Anterior cingulate cortex (tissue), 58 donors: ENCODE measurements at places on chromosomes 4 and X.

GRCh38 chr4:55539658-55540057 lies 7.1 kb downstream of the CLOCK start:
- DNase-seq = no peak

DNA sequence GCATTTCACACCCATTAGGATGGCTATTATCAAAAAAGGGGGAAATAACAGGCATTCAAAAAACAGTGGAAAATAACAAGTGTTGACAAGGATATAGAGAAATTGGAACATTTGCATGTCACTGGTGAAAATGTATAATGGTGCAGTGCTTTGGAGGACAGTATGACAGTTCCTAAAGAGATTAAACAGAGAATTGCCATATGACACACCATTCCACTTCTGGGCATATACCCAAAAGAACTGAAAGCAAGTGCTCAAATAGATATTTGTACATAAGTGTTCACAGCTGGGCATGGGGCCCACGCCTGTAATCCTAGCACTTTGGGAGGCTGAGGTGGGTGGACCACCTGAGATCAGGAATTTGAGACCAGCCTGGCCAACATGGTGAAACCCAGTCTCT lies 348.1 kb downstream of the NR3C2 start:
- DNase-seq = no peak

GRCh38 chrX:153844509-153845082 lies 14.3 kb upstream of the PDZD4 start:
- DNase-seq = no peak

GRCh38 chrX:24210190-24210589 lies 60.7 kb downstream of the ZFX start:
- DNase-seq = no peak

DNA sequence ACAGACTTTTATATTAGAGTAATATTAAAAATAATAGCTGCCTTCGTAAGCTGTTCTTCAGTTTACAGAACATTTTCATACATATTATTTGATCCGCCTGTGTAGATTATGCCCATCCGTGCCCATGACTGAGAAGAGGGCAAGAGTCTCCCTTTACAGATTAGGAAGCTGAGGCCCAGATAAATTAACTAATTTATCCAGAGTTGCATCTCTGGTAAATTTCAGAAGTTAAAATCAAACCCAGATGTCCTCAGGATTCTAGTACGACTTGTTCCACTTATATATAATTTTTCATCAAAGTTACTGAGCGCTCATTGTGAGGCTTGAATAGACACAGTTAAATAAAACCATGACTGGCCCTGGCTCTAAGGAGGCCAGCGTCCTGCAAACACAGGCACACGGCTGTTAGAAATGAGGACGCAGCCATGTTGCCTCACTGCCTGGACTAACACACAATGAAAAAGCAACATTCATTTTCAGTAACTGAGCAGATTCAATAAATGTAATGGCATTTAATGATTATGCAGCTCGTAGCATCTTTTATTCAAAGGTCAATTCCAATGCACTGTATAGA lies 148.0 kb downstream of the TENM3 start:
- no peak for DNase-seq

- DNase-seq = no peak
Measured at GRCh38 chr4:52408471-52408870, 250.6 kb downstream of the USP46 start.

DNA sequence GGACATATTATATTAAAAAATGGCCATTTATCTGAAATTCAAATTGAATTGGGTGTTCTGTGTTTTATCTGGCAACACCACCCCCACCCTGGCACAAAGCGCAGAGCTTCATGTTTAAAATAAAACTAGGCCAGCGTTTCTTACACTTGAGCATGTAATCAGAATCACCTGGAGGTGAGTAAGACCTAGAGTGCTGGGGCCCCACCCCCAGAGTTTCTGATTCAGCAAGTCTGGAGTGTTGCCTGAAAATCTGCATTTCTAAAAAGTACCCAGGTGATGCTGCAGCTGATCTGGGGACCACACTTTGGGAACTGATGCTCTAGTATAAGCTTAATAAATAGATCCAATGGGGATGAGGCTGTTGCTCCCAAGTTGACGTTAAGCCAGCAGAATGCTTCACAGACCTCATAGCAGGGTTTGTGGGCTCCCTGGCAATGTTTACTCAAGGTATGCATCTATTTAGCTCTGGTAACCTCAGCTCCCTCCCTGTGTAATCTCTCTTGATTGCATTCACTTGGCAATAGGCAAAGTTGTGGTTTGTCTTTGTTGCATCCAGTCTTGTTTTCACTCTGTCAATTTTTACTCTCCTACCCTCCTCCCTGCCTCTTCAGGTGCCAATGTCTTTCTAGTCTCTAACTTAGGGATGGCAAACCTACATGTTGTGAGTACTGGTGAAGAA lies 99.8 kb upstream of the TEX13D start:
- DNase-seq = no peak

DNA sequence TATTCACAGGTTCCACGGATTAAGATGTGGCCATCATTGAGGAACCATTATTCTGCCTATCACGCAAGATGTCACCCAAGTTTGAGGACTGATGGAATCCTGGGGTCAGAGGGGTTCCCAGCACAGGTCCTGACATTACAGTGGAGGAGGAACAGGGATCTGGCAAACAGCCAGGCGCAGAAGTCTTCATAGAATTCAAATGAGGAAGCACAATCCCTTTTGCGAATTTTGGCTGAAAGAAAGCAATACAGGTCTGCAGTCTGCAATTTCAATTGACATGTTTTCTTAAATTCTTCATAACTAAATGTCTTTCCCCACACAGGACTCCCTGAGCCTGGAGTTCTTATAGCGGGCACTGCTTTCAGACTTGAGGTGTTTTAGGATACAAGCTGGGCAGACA lies 14.5 kb downstream of the DOCK11 start:
- no peak for DNase-seq

DNA sequence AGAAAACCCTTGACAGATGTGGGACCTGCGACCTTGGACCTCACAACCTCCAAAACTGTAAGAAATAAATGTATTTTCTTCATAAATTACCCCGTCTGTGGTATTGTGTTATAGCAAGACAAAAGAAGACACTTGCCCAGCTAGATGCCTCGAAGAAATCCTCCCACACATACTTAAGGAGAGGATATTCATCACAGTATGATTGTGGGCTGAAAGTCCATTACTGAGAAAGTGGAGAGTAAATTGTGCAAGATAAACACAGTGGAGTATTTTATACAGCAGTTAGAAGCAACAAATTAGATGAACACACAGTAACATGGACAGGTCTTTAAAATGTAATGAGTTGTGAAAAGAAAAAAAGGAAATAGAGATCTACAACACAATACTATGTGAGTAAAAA lies 25.8 kb upstream of the PLA2G12A start:
- no peak for DNase-seq

DNA sequence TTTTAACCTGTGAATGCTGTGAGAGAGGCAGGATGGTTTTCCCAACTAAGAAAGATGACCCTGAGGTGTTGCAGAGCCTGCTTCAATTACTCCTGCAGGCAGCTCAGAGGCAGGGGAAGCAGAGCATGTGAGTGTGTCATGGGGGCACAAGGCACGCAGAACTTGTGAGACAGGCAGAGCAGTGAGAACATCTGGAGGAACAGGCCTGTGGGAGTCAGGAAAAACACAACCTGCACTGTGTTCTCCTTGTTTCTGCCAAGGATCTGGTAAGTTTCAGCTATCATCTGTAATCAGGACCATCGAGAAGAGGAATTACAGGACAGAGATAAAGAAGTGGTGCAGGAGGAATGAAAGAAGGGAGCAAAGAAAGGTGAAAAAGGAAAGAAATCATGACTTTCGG lies 741.8 kb upstream of the INTU start:
- no peak for DNase-seq

DNA sequence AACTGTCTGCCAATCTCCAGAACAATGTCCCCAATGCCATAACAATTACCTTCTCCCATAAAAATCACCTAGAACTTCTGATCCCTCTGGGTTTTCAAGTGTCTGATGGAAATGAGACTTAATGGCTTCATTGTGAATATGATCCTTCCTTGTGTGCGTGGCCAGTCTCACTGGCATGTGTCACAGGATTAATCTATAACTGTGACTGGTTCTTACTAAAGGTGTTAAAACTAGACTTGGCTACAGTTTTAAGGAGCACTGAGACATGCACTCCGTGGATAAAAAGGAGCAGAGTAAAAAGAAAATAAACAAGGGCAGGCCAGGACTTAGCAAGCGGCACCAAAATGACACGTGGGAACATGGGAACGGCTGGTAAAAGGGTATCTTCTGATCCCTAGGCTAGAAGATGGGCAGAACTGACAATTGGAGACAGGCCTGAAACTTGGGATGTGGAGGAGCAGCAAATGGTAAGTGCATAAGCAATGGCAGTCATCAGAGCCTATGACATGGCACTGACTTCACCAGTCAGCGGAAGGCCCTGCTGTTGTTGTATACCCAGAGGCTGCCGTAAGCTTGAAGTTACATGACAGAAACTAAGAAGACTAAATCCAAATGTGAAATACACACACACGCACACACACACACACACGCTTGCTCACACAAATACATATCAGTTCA lies 256.6 kb upstream of the NOCT start:
- no peak for DNase-seq

GRCh38 chr4:8594097-8595038 lies 1.8 kb downstream of the CPZ start:
- DNase-seq = peak; percentile 16

GRCh38 chr4:140070366-140070765 lies 83.6 kb downstream of the MAML3 start:
- DNase-seq = no peak

DNA sequence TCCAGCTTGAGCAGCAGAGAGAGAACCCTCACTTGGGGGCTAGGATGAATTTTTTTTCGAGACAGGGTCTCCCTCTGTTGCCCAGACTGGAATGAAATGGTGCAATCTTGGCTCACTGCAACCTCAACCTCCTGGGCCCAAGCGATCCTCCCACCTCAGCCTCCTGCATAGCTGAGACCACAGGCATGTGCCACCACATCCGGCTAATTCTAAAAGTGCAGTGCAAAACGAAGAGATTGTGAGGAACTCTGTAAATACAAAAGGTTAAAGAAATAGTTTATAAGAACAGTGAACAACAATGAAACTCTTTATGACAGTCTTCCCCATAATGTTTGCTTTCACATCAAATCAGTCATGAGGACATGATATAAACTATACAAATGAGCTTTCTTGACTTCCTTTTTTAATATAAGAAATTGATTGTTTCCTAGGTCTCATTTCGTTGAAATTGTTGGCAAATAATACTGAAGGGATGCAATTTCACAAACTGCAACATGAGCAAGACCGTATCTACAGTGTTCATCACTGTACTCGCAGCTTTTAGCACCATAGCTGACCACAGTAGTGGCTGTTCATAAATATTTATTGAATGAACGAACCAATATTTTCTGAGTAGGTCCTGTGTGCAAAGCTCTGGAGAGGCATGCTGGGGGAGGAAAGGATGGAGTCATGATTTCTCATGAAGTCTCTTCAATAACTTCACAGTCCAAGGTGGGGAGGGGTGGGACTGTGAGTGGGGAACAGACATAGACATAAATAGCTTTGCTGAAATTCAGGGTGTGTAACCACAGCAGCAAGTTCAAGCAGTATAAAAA lies 116.1 kb downstream of the SHROOM3 start:
- DNase-seq = no peak

DNA sequence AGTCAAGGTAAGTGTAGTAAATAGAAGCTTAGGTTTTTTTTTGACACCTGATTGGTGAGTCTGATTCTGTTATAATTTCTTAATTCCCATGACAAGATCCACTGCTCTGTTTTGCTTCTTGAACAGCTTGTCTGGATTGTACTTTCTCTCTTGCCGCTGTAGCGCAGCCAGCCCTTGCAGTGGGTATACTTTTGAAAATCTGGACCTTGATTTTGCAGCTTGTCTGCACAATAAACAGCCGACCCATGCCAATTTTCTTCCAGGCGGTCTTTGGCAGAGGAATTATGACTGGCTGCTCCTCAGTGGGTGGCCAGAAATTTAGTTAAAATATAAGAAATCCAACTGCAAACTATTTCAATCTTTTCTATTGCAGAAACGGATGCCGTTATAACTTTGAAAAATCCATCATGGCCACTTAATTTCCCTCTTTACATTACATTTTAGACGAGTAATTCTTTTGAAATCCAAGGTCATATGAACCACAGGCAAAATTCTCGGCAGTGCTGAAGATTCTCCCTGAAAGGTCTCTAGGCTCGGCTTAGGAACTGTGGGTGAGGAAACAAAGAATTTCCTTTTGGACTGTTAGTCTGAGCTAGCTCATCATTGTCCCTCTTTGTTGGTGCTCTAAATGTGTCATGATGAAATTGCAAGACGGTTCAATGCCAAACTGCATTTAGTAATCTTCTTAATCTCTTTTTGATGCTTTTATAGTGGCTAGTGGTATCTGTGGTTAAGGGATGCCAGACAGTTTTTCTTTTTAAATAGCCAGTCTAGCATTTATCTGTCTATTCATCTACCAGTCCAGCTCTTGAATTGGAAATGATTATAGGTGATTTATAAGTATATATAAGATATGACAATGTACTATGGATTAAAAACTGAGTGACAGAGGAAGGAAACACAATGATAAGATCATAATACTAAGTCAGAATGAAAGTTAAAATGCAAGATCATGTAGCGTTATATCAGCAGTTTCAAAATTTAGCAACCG lies 31.5 kb upstream of the PTTG2 start:
- no peak for DNase-seq

- DNase-seq = no peak
Measured at GRCh38 chr4:94511591-94511990, 59.8 kb downstream of the PDLIM5 start.

- no peak for DNase-seq
Measured at GRCh38 chrX:104288961-104289360, 34.2 kb upstream of the ESX1 start.

DNA sequence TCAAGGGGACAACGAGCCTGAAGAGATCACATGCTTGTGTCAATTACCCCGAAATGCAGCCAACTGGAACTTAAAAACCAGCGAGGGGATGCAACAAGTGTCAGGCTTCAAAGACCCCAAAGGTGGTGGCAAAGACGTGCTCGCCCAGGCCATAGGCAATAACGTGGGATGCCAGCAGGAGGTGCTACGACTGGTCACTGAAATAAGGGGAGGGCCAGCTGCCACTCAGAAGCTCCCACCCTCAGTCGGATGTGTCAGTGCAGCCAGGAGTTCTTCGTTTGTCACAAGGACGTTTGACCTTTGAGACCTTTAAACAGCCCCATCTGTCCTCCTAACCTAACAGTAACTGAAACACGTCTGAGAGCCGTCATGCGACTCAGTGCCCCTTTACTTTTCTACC lies 556.8 kb upstream of the PCDH10 start:
- no peak for DNase-seq

- no peak for DNase-seq
Measured at GRCh38 chr4:48266781-48267180, 2.9 kb downstream of the TEC start.

- no peak for DNase-seq
Measured at GRCh38 chrX:103941201-103941975, 21.0 kb upstream of the TMSB15B start.

GRCh38 chr4:184247421-184247820 lies 29.7 kb upstream of the ENPP6 start:
- no peak for DNase-seq

DNA sequence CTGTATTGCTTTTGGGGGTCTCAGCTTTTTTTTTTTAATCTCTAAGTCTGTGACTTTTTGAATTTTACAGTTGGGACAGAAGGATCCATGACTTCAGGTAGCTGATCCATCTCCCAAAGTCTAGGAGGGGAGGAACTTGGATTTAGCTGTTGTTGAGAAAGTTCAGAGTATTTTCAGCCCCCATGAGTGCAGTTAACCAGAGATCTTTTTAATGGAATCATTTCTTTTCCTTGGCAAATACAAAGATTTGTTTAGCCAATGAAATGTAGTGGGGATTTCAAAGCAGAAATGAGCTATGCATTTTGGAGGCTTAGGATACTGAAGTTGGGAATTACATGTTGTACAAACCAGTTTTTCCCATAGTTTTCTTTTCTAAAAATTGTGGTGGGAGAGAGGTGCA lies 18.1 kb downstream of the FNIP2 start:
- no peak for DNase-seq
